ENCODE measurements at places on chromosomes 13 and 19.

DNA sequence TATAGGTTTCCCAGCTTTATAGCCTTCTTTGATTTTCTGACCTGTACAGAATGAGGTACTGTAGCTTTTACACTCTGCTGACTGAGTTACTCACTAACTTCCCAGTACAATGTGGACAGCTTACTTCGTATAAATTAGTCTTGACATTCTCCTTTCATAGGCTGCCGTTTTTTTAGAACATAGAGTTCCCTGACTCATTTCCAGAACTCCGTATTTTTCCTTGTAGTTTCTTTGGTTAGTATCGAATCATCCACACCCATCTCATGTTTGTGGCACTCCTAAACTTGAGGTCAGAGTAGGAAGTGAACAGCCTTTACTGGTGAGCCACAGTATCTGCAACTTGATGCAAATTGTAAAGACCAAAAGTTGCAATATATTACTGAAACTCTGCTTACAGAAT is 303.9 kb downstream of the SLITRK5 start:
- no peak for DNase-seq

- DNase-seq: no peak
Observed at GRCh38 chr13:77431449-77431848, 104.1 kb upstream of the SCEL start.

DNA sequence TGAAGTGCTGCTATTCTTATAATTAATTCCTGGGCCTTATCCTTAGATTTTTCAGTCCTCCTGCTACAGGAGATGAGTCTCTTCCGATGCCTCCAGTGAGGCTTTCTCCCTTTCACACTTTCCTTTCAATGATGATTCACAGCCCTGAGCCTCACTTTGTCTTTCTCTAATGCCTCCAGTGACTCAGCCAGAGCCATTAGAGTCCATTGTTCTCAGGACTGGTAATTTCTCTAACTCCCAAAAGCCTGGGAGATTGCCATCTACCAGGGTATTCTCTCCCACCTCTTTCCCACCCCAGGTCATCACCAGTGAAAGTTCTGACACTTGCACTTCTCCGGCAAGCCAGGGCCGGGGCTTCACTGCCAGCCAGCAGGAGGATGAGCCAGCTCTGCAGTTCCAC is 49.6 kb upstream of the ARGLU1 start:
- DNase-seq: no peak

DNA sequence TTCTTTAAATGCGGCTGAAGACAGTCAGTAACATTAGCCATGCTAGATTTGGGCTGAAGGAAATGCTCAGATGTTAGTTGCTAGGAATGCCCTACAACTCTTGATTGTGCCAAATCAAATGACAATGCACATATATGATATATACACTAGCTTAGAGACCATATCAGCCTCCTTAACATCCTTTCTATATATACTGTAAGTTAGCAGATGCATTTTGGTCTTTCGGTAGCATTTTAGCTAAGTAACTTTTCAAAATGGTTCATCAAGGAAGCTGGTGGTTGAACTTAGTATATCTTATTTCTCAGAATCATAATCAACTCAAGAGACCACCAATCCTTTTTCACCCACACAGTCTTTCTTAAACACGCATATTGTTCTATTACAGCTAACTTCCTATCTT is 14.1 kb upstream of the ENOX1 start:
- no peak for DNase-seq

Data from activated T-cell treated with anti-CD3 and anti-CD28 coated beads, Interleukin-2, amount 50 U/mL, for 4 hours (primary cell).